ENCODE measurements at places on chromosomes 5 and 9.

DNA sequence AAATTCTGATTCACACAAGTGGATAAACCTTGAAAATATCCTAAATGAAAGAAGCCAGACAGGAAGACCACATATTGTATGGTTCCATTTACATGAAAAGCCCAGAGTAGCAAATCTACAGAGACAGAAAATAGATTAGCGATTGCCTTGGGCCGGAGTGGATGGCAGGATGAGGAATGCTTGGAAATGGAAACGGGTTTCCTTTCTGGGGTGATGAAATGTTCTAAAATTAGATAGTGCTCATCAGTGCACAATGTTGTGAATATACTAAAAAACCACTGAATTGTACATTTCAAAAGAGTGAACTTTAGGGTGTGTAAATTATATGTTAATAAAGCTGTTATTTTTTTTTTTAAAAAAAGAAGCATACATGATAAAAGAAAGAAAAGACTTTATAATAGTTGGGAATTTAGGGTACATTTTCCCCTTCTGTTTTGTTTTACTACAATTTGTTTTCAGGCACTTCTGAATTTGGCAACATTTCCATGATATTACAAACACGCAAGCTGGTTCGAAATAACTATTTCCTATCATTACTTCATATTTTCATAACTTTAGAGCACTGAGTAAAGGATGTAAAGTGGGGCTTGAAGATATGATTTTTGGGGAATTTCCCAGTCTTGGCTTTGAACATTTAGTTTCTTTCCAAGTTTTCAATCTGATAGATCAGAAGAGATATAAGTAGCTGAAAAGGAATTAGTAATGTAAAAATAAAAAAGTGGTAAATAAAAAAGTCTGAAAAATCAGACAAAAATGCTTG lies 23.9 kb downstream of the SLC35A4 start:
- DNase-seq, result peak; percentile 46

GRCh38 chr9:105503881-105504280 lies 54.0 kb upstream of the FKTN start:
- peak; percentile 26 for DNase-seq

- DNase-seq, result no peak
Observed at GRCh38 chr9:129068110-129068509, 12.8 kb upstream of the DOLPP1 start.

DNA sequence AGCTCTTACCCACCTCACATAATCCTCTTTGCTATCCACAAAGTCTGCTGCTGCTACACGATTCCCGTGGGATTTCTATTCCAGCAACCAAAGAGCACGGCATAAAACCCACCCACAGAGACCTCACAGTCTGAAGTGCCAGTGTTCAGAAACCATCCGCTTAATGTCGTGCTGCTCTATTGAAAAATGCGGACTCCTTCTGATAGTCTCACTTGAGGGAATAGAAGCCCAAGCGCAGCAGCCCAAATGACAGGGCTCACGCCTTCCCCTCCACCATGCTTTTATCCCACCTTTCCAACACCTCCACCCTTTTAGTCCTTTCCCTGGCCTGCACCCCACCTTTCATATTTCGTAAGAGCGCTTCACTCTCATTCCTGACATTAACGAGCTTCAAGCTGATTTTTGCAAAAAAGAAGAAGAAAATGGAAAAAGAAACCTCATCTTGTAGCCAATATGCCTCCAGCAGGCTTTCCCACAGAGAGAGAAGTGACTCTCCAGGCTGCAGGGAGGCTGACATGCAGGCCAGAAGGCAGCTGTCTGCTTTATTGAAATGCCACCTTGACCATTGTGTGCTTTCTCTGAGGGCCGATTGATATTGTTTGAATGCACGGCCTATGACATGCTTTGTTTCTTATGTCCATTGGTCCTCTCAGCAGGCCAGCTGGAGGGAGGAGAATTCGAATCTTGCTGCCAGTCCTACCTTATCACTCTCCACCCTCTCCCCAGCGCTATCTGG lies 70.6 kb upstream of the PCSK1 start:
- no peak for DNase-seq

- no peak for DNase-seq
Observed at GRCh38 chr5:93209476-93209875, 371.5 kb downstream of the NR2F1-AS1 start.

GRCh38 chr9:90770927-90771326 lies 30.7 kb upstream of the SYK start:
- DNase-seq, result no peak

DNA sequence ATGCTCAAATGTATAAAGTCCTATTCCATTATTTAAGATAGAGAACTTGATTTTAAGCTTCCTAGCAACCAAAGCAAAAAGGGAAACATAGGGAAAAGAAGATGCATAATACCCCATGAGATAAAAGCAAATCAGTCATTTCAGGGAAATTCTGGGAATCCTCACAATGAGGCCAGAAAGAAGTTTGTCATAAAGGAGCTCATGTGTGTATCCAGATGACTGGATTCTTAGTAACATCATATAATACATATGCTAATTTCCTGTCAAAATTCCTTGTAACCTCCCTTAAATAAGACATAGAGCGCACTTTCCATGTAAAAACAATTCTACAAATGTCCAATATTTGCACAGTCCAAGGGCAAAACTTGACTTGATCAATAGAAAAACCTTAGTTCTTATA lies 411.0 kb upstream of the WWC1 start:
- DNase-seq, result no peak

- peak; percentile 63 for DNase-seq
Observed at GRCh38 chr5:107831612-107832395, 161.1 kb upstream of the EFNA5 start.

GRCh38 chr9:77896938-77897667 lies 134.5 kb downstream of the GNAQ start:
- DNase-seq, result no peak

DNA sequence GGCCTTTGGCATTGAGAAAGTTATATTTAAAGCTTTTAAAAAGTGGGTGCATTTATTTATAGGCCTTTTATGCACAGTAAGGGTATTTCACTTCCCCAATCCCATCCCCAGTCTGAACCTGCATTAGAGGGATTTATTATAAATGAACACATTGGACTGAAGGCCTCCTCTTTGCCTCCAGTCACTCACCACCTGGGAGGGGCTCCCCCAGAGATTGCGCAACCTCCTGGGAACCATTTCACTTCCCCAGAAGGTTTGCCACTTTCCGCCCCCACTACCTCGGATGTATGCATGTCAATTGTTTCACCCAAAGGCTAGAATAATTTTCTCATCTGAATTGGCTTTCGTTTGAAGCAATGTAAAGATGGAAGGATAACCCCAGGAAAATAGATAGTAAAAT lies 29.8 kb upstream of the VCAN start:
- DNase-seq, result no peak

DNA sequence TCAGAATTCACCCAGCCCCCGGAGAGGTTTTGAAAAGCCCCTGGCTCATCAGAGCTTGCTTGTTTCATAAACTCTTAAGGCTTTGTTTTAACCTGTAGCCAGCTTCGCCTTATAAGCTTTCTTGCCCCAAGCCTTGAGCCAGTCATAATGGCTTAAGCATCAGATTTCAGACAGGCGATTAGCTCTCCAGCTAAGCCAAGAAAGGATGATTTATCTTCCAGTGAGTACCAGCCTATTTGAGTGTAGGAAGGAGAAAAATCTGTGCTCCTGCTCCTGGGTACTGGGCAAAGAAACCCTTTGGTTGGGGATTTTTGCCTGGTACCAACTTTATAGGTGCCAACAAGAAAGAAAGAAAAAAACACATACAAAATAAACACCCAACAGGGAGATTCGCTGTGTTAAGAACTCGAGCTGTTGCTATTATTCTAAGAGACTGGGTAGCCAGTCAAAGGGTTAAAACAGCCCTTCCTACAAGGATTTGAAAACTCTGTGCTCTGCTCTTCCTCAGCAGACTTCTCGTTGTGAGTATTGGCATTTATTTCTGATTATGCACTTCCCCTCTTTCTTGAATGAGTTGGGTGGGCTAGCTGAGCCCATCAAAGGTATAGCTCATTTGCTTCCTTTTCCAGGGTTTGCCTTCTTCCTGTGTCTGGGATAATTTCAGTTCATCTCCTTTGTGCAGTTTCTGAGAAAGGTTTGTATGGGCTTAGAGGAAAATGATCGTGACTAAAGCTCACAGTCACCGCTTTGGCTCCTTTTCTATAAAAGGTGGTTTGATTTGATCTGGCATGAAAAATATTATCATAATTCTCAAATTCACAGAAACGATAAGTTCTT lies 157.2 kb upstream of the DMRT1 start:
- DNase-seq, result peak; percentile 75

GRCh38 chr9:6197330-6197729 lies 18.3 kb upstream of the IL33 start:
- peak; percentile 47 for DNase-seq

GRCh38 chr9:5450359-5451091 lies at the start of gene CD274:
Gene CD274 (plus strand): TSS chr9:5450542. CDS start chr9:5456114, 5,572 bp downstream.
- DNase-seq, result peak; percentile 93

DNA sequence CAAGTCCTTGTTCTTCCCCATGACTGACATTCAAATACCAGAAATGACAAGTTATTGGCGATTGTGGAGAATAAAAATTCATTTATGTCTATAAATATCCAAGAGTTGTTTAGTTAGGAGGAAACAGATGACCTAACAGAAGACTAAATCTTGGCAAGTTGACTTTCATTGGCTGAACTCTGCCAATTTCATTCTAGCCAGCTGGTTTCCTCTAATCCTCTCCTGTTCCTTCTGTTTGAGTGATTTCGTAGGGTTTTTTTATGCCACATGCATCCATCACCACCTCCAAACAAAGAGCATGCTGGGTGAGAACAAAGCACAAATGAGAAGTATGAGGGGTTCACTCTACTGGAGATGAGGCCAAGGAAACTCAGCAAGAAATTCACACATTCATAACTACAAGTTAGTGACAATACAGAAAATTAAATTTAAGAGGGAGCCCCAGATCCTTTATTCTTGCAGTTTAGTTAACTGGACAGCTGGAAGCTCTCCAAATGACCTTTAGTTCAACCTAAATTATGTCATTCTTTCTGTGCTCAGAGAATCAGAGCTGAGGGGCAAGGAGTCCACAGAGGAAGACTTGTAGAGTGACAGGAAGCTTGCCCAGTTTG lies 932.0 kb downstream of the TLE4 start:
- DNase-seq, result no peak

- no peak for DNase-seq
Observed at GRCh38 chr9:95073918-95074317, 243.6 kb downstream of the FANCC start.

DNA sequence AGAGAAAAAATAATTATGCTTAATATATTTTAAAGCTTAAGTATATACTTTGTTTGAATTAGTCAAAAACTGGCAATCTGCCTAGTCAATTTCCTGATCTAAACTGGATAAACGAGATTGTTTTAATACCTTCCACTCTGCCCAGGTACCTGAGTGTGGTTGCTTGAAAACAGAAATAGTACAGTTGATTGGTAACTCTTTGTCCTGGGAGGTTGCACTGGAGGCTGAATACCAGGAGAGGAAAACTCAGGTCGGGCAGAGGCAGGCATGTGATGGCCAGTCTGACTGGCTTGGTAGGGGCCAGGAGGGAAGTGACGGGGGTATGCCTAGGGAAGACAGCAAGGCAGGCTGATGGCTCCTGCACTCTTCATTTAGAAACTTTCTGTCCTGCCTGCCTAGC lies 80.2 kb downstream of the PIK3R1 start:
- DNase-seq, result no peak

DNA sequence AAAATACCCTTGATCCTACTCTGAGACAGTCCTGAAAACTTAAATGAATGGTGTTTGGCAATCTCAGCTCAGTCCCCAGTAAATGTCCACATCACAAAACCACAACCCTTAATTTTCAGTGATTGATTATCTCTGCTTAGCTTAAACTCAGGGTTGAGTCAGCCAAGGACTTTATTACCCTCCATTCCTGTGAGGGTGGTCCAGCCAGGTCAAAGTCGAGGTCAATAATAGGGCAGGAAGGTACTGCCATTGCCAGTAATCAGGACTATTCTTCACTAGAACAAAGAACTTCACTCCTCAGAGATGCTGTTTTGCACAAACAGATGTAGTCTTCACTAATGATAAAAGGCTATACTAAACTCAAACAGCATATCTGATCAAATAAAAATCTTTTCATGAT lies 499.4 kb downstream of the ISL1 start:
- no peak for DNase-seq

DNA sequence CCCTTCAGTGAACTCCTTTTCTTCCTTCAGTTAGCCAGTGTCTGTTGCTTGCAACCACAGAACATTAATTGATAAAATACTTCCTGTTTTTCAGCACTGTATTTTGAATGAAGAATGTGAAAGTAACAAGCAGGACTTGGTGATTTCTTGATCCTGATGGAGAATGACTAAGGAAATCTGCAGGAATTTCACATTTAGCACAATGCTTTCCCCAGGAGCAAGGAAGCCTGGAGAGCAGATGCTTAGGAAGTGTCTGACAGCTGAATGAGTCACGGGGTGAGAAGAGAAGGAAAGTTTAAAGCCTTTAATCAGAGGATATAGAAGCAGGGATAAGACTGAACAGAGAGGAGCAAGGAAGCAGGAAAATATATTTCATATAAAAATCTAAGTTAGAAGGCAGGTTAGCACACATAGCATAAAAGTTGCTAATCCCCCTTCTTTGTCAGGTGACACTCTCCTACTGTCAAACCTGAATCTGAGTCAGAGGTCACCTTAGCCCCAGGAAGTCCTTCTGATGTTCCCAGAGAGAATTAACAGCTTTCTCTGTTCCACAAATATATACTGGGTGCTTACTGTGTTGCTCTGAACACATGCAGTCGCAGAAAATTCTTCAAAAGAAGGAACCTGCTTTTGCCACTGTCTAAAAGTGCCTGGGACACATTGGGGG lies 59.7 kb downstream of the GNA14 start:
- peak; percentile 67 for DNase-seq

DNA sequence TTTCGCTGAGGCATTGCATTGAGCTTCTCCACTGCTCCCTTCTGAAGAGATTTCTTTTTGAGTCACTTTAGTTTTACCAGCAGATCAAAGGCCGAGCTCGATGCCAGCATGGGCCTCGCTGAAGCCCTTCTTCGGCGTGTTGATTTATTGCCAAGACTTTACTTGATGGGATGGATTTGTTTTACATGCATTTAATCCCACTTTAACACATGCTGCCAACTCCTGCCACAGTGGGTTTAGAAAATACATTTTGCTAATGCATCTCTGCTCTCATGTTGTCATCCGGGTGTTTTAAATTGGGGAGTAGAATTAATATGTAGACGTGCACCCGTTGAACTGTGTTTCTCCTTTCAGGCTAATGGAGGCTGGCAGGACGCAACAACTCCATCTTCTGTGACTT lies 218.3 kb downstream of the PBX3 start:
- no peak for DNase-seq

DNA sequence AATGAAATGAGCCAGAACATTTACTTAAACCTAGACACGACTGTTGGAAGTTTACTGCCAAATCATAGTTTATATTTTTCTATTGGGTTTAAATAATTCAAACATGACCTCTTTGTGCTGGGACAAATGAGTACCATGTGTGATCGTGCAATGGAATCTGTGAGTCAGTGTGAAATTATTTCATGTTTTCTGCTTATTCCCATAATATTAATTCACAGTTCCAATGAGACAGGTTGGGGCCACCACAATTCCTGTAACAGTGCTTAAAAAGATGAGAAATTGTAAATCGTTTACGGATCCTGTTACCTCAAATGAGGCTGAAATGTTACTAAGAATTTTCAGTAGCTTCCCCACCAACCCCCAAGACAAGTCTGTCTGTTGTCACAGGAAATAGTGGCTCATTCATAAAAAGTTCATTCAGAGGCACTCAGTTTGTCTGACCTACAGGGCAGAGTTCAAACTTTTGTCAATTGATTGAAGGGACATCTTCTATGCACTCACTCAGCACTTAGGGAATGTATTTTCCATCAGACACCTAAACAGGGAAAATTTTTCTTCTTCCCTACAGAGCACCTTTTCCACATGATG lies 563.9 kb upstream of the ADAMTS16 start:
- no peak for DNase-seq
